ENCODE measurements at places on chromosomes 11 and 22.

DNA sequence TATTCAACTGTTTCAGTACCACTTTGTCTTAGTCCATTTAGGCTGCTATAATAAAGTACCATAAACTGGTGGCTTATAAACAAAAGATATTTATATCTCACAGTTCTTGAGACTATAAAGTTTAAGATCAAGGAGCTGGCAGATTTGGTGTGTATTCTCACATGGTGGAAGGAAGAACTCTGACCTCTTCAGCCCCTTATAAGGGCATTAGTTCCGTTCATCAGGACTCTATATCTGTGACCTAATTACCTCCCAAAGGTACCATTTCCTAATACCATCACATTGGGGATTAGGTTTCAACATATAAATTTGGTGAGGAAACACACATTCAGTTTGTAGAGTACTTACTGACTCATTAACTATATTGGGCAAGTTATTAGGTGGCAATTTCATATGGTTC lies 10.7 kb upstream of the ARL14EP start:
- no peak for DNase-seq

DNA sequence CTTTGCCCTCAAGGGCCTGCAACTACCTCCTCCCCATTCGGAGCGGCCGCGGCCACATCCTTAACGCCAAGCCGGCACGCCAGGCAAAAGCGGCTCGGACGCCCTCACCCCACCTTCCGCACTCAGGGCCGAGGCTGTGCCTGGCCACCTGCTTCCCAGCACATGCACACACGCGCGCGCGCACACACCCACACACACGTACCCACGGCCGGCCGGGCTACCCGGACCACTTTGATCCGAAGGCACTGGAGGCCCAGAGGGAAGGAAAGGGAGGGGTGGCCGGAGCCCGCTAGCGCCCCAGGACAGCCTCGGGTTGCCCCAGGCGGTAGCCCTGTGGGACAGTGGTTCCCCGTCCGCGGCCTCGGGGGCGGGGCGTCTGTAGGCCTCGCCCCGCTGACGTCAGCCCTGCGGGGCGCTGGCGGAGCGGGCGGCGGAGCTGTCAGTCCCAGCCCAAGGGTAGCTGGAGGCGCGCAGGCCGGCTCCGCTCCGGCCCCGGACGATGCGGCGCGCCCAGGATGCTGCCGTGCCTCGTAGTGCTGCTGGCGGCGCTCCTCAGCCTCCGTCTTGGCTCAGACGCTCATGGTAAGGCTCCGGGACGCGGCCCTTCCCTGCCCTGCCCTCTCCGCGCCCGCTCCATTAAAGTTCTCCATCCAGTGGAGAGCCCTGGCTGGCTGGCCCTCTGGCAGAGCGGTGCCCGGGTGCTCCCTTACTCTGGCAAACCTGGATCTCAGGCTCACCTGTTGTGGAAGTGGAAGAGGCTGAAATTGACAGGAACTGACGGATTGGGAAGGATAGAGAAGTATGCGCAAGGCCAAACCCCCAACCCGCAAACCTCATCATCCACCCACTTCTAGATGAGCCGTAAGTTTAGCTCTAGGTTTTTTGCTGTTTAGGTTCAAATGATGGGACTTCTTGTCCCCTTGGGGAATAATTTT lies at the start of gene IL10RA:
IL10RA (plus strand) TSS at position 442 of the 935 bp plus-strand sequence; CDS start at position 516, 74 bp downstream.
- DNase-seq = peak; percentile 95

GRCh38 chr11:103700622-103701021 lies 335.8 kb upstream of the DDI1 start:
- no peak for DNase-seq

DNA sequence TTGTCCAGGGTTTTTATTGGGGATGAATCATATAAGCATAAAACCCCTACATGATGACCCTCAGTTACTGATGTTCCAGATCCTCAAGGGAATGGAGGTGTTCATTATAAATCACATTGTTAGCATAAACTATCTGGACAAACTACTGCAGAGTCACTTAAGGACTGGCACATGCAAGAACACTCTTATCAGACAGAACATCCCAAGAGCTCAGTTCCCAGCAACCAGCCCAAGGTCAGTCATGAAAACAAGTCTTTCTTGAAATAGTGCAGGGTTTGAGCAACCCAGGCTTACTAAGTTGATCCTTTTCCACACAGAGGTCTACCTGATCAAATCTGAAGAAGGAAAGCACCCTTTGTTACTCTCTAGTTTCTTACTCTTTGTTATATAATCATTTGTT lies 13.5 kb upstream of the PTS start:
- no peak for DNase-seq

All from GM06990 (cell line).